WTC11 (cell line): ENCODE measurements at places on chromosomes 7 and 10. TPM values are rescaled to one million over a fixed set of nuclear protein-coding genes. Genes with fewer than 3 reads are reported as not detected.

The DNAH11 gene
- total RNA-seq: 3.5 to 6.4 TPM (median 4.2 TPM) in 3 replicates

The TAS2R3 gene
- 0.71 to 1.5 TPM (median 1.2 TPM) in 3 replicates for total RNA-seq

- no peaks in the 10 kb centered on the region for H3K36me3 ChIP-seq
- H3K4me3 ChIP-seq: no peak overlapping the region
- H3K4me1 ChIP-seq: peaks cover 4% of the 10 kb centered on the region; the same call in 1 of the 2 replicates
- no peak for DNase-seq
- H3K27ac ChIP-seq: no peak overlapping the region
- H3K27me3 ChIP-seq: peaks cover under 1% of the 10 kb centered on the region; the same call in 1 of the 2 replicates
These were observed 330.9 kb downstream of the KCNMA1 start for GRCh38 chr10:77306666-77307065.

- peaks cover 9% of the 10 kb centered on the region for H3K4me1 ChIP-seq
- no peaks in the 10 kb centered on the region for H3K27me3 ChIP-seq
- 0 out of 2 replicates have a peak overlapping the region, but pooled peaks have one; percentile 5 for H3K27ac ChIP-seq
- no peak overlapping the region for H3K4me3 ChIP-seq
These were observed 143.8 kb downstream of the TES start for GRCh38 chr7:116354171-116354545.

GRCh38 chr10:35185260-35186034 is 58.8 kb downstream of the CREM start:
- H3K4me3 ChIP-seq: no peak overlapping the region
- H3K36me3 ChIP-seq: no peaks in the 10 kb centered on the region
- no peak for DNase-seq
- no peaks in the 10 kb centered on the region for H3K27me3 ChIP-seq
- no peaks in the 10 kb centered on the region for H3K4me1 ChIP-seq
- peak overlapping the region; percentile 45; the same call in 1 of the 2 replicates for H3K27ac ChIP-seq
